Hepatocyte (in vitro differentiated cells): ENCODE measurements at places on chromosomes 3 and 15.

DNA sequence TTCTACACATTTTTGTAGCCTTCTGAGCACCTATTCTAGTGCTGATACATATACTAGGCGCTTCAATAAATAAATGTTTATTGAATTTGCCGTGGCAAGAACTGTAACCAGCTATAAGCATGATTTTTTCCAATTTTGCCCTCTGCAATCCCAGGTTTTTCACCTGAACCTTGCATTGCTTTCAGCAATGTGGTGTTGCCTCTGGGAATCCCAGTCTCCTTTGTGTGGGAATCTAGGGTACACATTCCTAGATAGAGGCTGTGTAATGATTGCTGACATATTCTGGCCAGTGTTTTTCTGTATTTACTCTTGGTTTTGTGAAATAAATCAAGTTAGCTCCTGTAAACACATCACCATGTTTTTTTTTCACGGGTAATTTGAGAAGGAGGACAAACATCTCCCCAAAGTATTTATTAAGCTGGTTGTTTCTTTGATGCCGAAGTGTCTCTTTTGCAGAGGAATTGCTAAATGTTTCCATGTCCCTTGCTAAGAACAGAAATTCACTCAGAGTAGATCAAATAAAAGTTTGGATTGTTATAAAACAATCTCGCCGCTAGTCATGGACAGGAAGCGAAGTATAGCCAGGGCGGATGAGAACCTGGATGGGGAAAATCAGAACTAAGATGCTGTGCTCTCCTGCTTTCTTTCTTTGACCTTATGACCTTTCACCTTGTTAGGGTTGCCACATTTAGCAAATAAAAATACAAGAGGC, 1.2 kb downstream of the CFAP91 start:
- DNase-seq: no peak

GRCh38 chr3:129629011-129629410, 22.5 kb upstream of the PLXND1 start:
- DNase-seq: no peak

DNA sequence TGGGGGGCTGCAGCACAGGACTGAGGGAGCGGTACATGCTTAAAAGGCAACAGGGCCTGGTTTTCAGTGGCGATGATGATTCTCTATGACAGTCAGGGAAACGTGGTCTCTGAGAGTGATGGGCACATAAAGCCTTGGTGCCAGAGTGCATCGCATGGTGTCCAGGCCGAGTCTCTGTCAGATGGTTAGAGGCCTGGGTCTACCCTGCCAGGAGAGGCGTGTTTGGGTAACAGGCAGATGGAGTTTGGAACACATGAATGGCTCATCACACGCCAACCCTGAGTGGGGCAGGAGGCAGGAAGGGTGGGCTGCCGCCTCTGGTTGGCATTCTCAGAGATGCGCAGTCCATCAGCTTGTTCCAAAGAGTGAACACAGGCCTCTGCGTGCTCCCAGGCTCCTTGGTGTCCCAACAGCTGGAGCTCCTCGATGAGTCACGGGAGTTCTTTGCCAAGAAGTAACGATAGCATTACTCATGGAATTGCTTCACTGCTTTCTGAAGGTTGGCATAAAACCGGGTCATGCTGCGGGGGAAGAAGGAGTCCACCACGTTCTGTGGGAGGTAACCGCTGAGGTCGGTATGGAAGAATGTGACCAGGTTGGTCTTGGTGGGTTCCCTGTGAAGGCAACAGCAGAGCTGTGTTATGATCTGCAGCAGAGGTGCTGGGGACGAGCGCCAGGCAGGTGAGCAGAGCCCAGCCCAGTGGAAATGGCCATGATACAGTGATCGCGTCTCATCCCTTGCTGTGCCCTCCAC, 11.0 kb downstream of the STARD5 start:
- DNase-seq: peak; percentile 77

DNA sequence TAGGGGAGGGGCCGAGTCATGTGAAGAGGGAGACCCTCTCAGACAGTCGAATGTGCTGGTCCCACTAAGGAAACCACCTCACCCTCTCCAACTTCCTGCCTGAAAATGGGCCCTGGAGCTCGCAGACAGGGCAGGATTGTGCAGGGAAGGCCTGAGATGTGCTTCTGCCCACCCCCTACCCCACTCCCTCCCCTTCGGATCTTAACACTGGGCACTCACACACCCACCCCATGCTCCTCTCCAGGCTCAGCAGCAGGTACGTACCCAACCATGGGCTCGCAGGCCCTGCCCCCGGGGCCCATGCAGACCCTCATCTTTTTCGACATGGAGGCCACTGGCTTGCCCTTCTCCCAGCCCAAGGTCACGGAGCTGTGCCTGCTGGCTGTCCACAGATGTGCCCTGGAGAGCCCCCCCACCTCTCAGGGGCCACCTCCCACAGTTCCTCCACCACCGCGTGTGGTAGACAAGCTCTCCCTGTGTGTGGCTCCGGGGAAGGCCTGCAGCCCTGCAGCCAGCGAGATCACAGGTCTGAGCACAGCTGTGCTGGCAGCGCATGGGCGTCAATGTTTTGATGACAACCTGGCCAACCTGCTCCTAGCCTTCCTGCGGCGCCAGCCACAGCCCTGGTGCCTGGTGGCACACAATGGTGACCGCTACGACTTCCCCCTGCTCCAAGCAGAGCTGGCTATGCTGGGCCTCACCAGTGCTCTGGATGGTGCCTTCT, 20.0 kb downstream of the ATRIP start:
- no peak for DNase-seq

DNA sequence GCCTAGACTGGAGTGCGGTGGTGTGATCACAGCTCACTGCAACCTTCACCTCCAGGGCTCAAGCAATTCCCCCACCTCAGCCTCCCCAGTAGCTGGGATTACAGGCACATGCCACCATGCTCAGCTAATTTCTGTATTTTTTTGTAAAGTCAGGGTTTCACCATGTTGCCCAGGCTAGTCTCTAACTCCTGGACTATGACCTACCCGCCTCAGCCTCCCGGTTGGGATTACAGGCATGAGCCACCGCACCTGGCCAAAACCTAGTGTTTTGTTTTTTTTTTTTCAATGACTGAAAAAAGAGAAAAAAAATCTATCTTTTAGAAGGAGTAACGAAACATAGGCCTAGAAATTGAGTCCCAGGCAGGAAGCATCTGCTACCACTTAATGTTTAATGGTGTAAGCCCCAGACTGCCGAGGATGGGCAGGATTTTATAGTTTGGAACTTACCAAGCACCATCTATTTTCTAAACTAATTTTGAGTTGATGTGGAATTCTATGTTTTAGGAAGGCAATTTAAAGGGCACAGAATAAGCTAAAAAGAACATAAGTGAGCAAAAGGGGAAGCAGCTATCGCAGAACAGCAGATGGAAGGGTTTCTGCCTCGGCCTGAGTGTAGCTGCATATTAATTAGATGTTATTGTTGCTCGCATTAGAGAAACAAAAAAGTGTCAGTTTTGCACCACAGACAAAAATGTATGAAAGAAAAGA, 24.2 kb upstream of the CA12 start:
- DNase-seq: no peak

- no peak for DNase-seq
Observed at GRCh38 chr3:120909602-120909878, 1.5 kb downstream of the STXBP5L start.
